Fibroblast of skin of abdomen (primary cell): ENCODE measurements at places on chromosomes 12 and 14.

- DNase-seq, result peak; percentile 71
These were observed 442.2 kb upstream of the CCDC196 start for GRCh38 chr14:66043921-66044320.

GRCh38 chr14:102028733-102029132 lies 58.1 kb downstream of the HSP90AA1 start:
- DNase-seq, result peak; percentile 65

GRCh38 chr14:37844614-37845013 lies 249.2 kb downstream of the TTC6 start:
- no peak for DNase-seq

DNA sequence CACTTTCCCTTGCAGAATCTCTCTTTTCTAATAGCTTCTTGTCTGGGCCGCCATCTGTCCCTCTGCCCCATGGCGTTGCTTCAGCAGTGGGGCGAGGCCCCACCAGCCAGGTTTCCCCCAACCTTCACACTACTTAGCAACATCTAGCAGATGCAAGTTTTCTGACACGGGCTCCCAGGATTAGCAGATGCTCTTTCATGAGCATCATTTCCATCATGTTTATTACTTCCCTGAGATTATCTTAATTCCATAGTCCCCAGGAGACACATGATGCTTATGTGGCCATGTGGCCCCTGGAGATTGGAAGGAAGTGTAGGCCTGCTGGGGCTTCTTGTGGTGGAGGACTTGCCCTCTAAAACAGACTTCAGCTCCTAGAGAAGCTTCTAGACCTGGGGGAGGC lies 102.0 kb upstream of the MYL2 start:
- DNase-seq, result no peak

GRCh38 chr12:617304-617915 lies 45.8 kb downstream of the NINJ2 start:
- DNase-seq, result no peak

DNA sequence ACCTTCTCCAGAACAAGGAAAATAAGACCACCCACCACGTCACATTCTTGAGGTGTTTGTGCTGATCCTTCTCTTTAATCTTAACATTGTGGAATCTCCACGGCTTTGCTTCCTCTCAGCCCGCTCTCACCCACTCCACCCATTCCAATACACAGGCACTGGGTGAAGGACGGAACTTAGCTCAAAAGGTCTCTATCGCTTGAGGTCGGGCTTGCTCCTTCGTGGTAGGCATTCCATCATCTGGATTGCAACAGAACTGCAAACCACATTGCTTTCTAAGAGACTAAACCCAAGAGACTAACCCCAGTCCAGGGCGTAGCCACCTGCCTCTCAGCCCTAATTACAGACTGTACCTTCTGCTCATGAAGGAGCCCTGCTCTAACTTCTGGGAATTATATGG lies 24.0 kb upstream of the MDM2 start:
- no peak for DNase-seq

GRCh38 chr12:9758119-9758518 lies 2.6 kb downstream of the CD69 start:
- DNase-seq, result no peak

- no peak for DNase-seq
These were observed 230.2 kb downstream of the VRK1 start for GRCh38 chr14:97027256-97027999.

- DNase-seq, result peak; percentile 81
These were observed 109.4 kb upstream of the HIF1A start for GRCh38 chr14:61585598-61586543.

DNA sequence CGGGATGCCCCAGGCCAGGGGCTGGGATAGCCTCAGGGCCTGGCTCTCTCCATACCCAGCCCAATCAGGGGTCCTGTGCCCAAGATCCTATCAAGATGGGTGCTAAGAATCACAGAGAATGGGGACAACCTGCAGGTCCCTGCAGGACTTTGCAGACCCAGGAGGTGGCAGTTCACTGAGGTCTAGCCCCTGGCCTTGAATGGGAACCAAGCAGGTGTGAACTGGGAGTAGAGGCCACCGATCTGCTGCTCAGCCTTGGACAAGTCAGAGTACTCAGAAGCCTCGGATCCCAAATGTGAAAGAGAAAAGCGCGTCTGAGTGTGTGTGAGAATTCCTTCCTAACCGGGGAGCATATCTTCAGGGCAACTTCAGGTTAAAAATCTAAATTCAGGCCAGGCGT lies 76.2 kb downstream of the ARL6IP4 start:
- no peak for DNase-seq

DNA sequence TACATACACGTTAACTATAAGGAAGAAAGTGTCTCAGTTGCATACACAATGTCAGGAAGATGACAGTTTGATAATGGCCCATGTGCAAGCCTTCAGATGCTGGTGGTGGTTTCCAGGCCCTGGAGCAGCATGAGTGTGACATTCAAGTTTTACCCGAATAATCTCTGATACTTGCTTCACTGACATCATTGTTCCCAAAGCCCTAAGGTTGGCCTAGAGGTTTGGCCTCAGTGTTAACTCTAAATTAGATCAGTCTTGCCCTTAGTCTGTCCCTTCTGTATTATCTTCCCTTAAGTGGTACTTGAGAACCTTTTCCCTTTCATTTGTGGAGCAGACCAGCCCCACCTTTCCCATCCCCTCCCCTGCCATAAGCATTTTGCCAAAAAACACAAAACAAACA lies 24.0 kb upstream of the PDE1B start:
- DNase-seq, result no peak

- DNase-seq, result no peak
These were observed 15.7 kb downstream of the ACTR6 start for GRCh38 chr12:100216337-100216736.

DNA sequence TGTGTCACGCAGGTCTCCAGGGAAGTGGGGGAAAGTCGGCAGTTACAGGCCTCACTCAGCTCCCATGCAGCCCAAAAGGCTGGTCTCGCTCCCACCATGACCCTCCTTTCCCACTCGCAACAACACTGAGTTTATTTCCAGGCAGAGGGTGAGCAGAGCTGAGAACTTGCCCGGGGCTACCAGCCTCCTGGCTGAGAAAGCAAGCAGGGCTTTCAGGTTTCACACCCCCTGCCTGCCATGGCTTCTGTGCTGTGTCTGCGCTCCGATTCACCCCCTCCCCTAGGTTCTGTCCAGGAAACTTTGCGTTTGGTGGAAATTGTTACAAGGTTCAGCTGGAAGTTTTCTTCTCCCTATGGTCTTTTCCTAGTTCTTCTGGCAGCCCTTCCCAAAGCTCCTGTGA lies 17.1 kb downstream of the OR10G2 start:
- DNase-seq, result no peak

GRCh38 chr14:70213721-70214282 lies 25.1 kb upstream of the SLC8A3 start:
- peak; percentile 26 for DNase-seq

- no peak for DNase-seq
These were observed 23.4 kb upstream of the ABCD2 start for GRCh38 chr12:39643052-39643451.

DNA sequence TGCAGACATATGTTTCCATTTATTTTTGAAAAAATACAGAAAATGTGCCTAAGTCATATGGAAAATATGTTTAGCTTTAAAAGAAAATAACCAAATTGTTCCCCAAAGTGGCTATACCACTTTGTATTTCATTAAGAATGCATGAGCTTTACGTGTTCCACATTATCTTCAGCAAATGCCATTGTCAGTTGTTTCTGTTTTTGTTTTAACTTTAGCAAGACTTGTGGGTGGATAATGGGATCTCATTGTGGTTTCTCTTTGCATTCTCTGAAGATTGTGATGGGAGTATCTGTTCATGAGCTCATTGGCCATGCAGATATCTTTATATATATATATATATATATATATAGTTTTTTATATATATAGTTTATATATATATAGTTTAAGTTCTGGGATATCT lies 181.5 kb downstream of the CCER1 start:
- DNase-seq, result peak; percentile 61

DNA sequence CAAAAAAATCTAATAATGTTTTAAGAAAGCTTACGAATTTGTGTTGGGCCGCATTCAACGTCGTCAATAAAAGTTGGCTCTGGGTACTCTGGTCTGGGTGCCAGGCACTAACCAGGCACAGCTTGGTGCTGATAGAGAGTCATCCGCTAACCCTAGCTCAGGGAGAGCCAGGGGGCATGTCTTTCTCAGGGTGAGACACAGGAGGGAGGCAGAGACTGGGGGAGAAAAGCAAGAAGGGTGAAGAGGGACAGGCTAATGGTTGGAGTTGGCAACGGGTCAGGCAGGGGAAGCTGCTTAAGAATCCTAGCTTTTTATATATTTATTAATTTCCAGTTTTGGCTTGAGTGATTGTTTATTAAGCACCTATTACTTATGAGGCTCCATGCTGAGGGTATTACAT lies 105.0 kb downstream of the CMKLR1 start:
- DNase-seq, result no peak

DNA sequence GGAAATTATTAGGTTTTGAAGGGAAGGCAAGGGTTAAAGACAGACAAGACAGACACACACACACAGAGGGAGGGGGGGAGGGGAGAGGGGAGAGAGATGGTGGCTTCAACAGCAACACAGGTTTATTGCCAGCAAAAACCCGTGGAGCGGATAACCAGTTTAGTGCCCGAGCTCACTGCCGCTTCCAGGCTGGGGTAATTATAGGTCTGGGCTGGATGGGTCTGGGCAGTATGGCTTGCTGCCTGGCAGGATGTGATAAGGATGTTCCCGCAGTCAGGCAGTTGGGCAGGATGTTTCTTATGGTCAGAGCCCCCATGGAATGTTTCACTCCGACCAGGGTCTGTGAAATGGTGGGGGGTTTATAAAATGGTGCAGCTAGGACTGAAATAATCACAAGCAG lies 4.4 kb upstream of the TDRD9 start:
- no peak for DNase-seq

DNA sequence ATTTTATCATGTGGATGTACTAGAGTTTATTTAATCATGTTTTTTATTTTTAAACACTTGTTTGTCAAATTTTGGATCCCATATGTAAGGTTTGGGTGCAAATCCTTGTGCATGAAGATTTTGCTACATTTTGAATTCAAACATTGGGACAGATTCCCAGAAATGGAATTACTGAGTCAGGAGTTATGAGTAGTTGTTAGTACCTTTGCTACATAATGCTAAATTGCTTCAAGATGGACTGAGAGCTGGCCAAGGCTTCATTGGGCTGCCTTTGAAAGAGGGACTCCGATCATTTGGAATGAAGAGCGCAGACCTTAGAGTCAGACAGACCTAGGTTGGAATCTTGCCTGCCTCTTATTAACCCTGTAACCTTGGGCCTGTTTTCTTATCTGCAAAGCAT lies 154.9 kb upstream of the PWP1 start:
- DNase-seq, result peak; percentile 43

- no peak for DNase-seq
These were observed 11.6 kb downstream of the RASSF8 start for GRCh38 chr12:25970082-25970481.

DNA sequence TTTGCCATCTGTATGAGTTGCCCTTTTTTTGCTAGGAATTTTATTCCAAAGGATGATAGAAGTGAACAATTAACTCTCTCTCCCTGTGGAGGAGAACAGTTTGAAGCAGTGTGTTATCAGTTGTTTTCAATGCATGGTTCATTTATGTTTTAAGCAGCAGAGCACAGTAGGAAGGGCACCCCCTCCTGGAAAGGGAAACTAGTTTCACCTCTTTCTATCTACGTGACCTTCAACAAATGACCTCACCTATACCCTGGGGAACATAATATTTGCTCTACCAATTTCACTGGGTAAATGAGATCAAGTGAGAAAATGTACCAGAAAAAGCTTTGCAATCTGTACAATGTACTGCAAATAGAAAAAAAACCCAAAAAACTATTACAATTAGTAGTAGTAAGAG lies 5.4 kb upstream of the DCP1B start:
- no peak for DNase-seq

DNA sequence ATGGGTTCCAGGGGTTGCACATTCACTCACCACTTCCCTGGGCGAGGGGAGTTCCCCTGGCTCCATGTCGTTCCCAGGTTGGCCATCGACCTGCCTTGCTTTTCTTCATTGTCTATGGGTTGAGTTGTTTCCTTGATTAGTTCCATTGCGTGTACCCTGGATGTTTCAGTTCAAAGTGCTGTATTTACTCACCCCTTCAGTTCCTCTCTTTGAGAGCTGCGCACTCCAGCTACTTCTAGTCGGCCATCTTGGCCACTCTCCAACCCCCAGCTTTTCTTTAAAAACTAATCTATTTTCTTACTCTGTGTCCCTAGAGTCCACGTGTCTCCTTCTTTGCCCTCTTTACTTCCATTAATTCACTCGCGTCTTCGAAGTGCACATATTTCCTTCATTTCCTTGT lies 11.7 kb downstream of the CLEC2A start:
- DNase-seq, result no peak

DNA sequence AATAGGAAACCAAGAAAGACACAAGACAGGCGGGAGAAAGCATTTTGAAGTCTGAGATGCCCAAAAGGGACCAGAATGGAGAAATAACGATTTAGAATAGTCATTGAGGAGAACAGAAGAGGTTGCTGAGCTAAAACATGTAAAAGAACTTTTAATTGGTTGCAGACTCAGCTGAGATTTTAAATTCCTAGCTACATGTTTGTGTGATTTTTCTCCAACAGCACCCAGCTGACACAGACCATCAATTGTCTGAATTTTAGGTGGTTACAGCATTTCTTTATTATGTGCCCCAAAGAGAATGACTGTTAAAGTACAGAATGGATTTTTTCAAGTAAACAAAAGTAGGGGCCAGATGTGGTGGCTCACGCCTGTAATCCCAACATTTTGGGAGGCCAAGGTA lies 50.3 kb downstream of the BAZ1A start:
- DNase-seq, result peak; percentile 32

DNA sequence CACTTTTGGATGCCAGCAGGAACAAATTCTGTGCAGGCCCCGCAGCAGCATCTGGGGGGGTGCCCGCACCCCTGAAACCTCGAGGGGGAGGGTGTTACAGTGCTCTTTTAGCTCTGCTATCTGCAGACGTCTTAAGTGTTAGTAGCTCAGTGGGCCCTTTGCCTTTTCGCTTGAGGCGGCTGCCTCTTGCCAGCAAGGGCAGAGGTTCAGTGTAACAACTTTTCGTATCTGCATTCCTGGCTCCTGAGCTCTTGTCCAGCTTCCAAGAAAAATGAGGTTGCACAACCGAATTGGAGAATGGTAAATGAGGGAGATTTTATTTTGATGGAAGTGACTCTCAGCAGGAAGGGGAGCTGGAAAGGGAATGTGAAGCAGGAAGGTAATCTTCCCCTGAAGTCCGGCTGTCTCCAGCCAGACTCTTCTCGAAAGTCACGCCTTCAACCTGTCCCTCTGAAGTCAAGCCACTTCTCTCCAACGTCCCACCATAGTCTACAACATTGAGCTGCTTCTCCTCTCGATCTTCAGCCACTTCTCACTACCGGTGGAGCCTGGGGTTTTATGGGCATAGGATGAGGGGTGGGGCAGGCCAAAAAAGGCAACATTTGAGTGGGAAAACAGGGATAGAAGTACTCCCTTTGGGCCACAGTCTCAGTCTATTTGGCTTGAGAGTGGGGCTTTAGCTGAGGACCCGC lies 17.8 kb downstream of the TAS2R50 start:
- peak; percentile 34 for DNase-seq

DNA sequence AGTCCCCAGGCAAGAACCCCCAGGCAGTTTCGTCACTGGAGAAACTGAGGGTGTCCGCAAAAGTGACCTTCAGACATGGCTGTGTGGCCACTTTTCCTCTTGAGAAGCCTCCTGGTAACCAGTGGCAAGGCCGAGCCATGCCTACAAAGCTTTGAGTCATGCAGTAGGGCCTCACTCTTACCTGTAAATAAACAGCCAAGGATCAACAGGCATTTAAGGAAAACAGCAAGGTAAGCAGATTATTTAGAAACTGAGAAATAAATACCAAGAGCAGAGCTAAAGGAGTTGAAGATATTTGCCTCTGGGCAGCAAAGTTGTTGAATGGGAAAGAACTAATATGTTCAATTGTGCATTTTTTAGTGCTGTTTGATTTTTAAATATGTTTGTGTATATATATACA lies 141.0 kb upstream of the BCL2L14 start:
- no peak for DNase-seq
